ENCODE measurements at places on chromosomes 1 and 21.

- DNase-seq: peak; percentile 71
Measured at GRCh38 chr1:58249737-58250586, 296.6 kb downstream of the OMA1 start.

DNA sequence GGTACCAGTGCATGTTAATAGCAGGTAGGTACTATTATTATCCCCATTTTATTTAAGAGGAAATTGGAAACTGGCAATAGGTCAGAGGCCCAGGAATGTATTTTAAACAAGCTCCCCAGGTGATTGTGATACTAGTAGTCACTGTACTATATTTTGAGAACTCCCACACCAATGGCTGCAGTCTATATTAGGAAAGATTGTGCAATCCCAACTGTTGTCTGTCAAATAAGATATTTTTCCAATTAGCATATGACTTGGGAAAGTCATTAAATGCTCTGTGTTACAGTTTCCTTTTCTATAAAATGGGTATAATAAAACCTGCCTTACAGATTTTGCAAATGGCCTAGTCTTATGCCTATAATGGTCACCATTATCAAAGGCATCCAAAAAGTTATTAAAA, 94.2 kb upstream of the DMRTA2 start:
- no peak for DNase-seq

DNA sequence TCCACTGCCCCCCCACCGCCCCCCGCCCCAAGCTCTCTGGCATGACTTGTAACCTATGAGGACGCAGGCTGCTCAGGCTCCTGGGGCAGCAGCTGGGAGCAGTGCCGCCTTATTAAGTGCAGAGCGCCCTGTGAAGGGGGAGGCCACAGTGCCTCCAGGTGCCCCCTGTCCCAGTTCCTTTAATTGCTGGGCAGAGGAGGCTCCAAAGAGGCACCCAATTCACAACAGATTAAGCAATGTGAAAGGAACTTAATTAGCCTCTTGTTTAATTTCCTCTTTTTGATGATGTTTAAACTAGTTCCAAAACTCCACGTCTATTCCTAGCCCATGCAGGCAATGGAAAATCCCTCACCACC, 3.0 kb downstream of the RXFP4 start:
- peak; percentile 88 for DNase-seq

- no peak for DNase-seq
Measured at GRCh38 chr1:1207571-1207892, 1.1 kb upstream of the TNFRSF18 start.

GRCh38 chr1:7912743-7913557, 27.7 kb downstream of the TNFRSF9 start:
- DNase-seq: no peak

DNA sequence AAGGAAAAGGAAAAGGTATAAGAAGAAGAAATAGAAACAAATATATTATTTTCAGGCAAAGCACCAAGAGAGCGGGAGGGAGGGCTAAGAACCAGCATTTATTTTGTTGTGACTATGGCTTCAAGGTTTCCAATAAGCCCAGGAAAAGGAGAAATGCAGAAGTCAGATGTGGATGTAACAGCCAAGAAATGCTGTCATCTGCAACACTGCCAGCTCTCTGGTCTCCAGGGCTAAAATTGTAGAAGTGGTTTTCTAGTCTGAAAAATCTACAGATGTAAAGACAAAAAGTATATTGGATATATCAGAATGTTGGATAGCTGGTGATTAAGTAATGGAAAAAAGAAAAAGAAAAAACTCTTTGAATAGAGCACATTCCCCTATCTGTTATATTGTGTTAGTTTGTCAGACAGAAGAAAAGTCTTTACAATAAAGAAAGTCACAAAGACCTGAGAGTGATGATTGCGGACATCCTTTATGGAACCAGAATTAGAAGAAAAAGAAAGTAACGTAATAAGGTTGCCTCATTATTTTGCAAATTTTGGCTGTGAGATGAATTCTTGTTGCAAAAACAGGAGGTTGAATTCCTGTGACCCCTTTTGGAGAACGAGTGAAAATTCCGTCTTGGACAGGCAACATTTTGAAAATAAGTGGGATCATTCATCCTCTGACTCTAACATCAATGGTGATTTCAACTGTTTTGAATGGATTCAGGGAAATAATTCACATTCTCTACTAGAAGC, 938.1 kb downstream of the TTLL7 start:
- DNase-seq: no peak

GRCh38 chr1:242241936-242242335, 243.0 kb upstream of the MAP1LC3C start:
- DNase-seq: no peak

DNA sequence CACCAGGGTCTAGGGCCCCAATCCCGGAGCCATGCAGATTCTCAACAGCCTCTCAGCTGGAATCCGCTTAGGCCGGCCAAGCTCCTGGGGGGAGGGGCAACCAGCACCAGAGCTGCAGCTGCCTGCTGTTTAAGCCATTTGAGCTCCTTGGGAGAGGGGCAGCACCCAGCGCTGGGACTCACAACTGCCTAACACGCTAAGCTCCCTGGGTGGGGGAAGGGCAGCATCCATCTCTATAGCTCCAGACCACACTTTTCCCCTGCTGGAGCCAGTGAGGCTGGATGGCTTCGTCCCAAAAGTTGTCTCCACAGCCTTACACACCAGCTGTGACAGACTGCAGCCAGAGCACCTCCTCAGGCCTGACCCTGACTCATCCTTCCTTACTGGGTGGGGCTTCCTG, 6.9 kb upstream of the PTGFR start:
- peak; percentile 14 for DNase-seq

- DNase-seq: no peak
Measured at GRCh38 chr1:20729155-20729931, 3.2 kb downstream of the SH2D5 start.

GRCh38 chr1:209621741-209622655, 30.2 kb downstream of the LAMB3 start:
- no peak for DNase-seq

- DNase-seq: peak; percentile 34
Measured at GRCh38 chr1:46523496-46524353, 27.7 kb downstream of the KNCN start.

DNA sequence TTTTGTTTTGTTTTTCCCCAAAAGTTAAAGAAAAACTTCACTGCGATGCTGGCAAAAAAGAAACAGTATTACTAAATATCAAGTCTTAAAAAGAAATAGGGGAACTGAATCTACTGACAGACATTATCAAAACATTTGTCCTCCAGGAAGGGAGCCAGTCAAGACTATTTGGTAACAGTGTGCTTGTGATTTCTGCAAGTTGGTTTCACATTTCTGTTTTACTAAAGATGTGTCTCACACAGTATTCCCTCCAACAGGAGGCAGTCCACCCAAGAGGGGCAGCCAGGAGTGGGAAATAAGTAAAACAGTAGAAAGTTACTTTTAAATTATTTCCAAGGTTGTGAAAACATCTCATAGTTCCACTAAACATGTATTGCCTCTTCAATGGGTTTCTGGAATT, 74.4 kb upstream of the SDC3 start:
- no peak for DNase-seq

DNA sequence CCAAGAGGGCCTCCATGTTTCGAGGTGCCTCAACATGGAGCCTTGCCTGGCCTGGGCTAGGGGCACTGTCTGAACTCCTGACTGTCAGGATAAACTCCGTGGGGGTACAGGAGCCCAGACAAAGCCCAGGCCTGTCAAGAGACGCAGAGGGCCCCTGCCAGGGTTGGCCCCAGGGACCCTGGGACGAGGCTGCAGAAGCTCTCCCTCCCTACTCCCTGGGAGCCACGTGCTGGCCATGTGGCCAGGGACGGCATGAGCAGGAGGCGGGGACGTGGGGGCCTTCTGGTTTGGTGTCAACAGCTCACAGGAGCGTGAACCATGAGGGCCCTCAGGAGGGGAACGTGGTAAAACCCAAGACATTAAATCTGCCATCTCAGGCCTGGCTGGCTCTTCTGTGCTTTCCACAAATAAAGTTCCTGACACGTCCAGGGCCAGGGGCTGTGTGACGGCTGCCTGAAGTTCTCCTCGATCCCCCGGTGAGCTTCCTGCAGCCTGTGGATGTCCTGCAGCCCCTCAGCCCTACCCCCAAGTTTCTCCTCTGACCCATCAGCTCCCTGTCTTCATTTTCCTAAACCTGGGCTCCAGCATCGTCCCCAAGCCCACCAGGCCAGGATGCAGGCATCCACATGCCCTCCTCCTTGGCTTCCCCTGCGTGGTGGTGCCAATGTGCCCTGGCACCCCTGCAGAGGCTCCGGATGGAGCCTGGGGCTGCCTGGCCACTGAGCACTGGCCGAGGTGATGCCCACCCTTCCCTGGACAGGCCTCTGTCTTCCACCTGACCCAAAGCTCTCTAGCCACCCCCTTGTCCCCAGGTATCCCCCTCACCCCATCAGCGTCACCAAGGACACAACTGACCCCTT, 12.8 kb upstream of the LRRC3 start:
- DNase-seq: no peak

DNA sequence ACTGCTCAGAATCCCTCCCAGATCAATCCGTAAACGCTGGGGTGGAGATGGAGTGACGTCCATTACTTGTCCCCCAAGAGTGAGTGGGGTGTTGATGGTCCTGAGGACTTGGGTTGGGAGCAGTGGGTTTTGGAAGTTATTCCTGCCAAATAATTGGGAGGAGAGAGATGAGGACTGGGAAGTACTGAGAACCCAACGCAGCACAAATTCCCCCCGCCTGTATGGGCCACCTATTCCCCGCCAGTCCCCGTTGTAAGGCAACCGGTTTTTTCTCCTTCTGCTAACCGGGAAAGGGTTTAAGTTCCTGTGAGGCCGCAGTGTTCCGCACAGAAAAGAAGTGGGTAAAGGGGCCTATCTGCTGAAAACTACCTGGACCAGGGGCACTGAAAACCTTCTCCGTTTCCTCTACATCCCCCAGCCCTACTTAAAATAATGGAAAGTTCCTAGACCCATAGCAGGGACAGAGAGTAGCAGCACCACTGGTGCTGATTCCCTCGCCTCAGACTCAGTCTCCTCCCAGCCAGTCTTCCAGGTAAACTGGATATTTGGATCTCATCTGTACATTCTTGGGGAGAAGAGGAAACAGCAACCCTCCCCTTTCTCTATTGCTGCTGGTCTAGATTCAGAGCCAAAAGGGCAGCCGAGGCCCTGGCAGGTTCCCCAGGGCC, 738 bp downstream of the LURAP1 start:
- no peak for DNase-seq

DNA sequence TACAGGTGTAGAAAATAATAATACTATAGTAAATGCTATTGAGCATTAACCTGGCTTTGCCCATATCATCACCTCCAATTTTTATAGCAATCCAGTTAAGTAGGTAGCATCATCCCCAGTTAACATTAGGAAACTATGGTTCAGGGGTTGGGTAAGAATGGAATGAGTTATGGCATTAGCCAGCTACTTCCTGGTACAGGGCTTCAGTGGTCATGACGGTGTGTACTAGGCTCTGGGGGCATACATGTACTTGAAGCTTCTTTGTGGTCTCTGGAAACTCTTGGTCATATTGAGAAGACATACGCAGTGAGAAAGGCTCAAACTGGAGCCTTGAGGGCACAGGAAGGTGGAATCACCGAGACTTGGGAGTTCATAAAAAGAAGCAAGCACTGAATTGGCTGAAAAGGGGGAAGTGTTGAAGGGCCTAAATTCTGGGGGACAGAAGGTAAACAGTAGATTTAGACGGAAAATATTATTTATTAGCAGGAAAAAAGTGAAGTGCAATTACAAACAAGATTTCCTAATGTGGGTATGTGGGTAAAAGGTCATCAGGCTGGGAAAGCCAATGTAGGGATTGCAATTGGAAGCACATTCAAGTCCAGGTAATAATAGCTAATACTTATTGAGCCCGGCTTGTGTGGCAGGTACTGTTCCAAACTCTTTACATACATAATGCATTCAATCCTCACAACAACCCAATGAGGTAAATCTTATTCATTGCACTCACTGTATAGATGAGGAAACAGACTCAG, 114.2 kb upstream of the ATP1A1 start:
- no peak for DNase-seq

- no peak for DNase-seq
Measured at GRCh38 chr1:175254190-175254589, 61.6 kb upstream of the KIAA0040 start.

DNA sequence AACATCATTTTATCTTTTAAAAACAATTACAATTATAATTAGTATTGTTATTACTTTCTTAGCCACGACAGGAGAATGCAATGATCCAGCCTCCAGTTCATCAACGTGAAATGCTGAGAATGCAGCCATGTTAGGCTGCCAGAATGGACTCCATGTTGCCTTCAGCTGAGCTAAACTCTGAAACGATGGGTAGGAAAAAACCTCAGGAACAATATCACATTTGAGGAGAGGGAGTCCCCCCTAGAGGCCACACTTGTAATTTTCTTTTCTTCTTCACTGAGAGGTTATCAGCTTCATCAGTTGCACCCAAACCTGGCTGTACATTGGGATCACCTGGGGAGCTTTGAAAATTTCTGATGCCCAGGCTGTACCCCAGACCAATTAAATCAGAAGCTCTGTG, 34.6 kb upstream of the DNAH14 start:
- peak; percentile 4 for DNase-seq

All from NCI-H510A treated with DMSO at 0.1 percent for 48 hours (cell line).